ENCODE measurements at places on chromosomes 3 and 15. TPM values are rescaled to one million over a fixed set of nuclear protein-coding genes. Genes with fewer than 3 reads are reported as not detected.

DNA sequence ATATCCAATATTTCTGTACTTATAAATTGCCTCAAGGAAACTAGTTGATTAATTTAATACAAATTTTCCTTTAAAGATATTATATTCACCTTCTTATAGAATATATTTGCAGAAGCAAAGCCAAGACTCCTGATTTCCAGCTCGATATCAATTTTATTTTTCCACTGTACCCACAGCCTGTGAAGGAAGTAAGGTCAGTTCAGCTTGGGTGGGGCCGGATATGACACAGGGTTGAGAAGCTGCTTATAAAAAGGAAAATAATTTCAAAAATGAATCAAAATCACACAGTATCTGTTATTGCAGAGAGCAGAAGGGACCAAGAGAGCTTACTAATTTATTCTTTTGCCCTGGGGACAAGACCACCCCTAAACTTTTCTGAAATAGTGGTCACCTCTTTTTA is 491.4 kb downstream of the TUSC7 start:
- DNase-seq = no peak

DNA sequence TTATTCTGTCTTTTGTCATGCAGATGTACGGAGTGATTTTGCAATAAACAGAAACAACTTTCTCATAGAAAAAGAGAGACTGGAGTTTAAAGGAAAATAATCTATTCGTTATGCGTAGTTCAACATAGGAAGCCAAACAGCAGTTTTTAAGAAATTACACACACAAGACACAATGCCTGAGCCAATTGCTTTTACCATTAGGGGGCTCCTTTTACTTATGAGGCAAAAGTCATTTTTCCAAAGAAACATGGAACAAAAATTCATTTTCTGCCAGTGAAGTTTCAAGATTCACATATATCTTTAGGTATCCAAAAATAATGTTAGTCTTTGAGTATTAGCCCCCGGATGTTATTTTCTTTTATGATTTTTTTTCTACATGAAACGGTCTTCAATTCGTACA is 10.7 kb downstream of the CNTN6 start:
- no peak for DNase-seq

DNA sequence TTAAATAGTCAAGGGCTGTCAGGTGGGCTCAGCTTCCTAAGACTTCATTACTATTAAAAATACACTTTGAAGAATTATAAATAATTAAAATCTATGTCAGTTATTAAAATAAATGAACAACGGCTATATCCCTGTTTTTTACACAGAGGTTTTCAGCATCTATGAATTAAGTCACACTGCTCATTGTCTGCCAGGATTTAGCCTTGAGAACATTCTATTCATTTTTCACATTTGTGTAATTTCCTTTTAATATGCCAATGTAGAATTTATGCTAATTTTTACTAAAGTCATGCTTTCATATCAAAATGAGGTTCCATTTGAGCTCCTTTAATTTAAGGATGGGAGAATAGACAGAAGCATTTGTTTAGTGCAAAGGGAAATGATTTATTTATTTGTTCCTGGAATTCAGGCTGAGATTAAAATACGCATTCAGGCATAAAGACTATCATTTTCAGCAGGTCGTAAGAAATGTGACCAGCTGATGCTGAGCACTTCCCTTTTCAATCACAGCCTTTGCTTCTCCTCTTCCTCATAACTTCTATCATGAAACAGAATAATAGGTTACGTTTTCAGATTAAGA is 345.1 kb downstream of the MFSD1 start:
- no peak for DNase-seq

DNA sequence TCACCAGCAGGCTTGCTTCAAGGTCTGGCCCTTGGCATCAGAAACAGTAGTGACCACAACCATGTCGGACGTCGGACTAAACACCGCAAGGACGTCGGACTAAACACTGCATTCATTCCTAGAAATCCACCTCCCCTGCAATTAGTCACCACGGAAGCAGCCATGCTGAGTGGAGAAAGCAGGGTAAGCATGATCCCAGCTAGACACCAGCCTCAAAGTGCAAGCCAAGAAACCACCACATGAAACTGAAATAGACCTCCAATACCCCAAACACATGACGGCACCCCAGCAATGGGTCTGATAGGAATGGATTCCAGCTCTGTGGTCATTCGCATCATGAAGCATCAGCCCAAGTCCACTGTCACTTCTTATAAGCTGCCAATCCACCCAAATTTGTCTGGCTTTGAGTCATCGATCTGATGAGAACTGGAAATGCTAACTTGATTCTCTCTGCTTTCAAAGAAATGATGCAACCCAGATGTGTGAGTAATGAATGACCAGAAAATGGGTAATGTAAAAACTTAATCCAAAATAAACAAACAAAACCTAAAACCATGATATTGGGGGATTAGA is 348.3 kb upstream of the TMCO5A start:
- no peak for DNase-seq

DNA sequence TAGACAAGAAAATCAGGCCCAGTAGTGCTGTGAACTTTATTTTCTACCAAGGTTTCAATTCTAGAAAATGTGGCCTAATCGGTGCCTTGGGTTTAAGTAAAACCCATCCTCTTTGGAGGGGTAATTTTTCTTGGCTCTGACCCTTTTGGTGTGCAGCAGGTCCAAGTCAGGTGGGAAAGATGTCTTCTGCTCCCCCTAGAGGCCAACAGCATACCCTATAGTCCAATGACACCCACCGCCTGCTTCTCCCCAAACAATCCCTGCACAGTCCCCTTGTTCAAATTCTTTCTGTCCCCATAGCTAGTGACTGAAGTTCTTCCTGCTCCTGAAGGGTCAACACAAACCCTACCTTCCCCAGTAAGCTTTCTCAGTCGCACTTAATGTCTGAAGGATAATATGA is 261.8 kb upstream of the GOLGA6L4 start:
- no peak for DNase-seq

- peak; percentile 82 for DNase-seq
Observed at GRCh38 chr3:123449997-123450604, 1.2 kb upstream of the ADCY5 start.

DNA sequence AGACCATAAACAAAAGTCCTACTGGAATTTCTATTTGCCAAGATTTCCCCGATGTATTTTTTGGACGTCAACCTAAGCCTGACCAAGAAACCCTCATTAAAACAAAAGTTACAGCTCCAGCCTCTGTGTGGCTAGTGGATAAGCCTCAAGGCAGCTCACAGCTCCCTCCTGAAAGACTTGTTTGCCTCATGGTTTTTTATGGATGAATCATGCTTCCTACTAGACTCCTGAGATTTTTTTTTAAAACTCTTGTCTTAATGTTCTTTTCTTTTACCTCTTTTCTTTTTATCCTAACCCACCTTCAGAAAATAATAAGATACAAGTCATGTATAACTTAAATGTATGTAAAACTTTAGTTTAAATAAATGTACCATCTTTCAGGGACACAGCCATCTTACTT is 52.4 kb downstream of the SUCNR1 start:
- no peak for DNase-seq

- no peak for DNase-seq
Observed at GRCh38 chr3:60086811-60087210, 1037.0 kb upstream of the CFAP20DC start.

DNA sequence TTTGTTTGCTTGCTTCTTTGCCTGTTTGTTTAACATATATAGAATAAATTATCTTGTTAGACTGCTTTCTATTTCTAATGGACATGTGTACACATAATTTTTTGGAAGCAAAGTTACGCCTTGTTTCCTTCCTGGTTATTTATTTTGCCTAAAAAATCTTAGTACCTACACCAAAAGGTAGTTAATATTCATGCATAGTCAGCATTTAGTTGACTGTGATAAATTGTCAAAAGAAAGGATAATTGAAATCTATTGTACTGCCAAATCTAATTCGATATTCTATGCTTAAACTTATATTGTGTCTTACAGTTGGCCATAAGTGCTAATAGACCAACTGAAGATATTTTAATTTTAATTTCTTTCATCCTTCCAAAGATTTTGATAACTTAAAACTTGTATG is 233.9 kb upstream of the ARL6 start:
- no peak for DNase-seq

DNA sequence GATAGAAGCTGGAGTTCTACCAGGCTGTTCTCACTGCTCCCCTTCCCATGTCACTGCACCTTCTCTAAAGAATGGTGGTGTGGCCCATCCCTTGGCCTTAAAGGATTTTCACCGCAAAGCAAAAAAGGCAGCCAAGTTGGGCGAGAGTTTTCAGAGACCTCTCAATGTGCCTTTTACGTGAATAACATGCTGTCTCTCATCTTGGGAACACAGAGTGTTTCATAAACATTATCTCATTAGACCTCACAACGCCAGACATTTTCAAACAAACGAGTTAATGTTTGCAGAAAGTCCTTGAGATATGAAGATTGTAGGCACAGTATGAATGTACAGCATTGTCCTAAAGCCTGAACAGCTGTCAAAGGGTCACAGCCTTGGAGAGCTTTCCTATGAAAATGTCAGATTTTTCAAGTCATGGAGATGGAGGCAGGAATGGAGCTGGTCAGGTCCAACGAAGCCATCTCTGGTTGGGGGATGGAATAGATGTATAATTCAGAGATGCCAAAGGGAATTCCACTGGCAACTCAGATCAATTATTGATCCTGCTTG is 21.3 kb downstream of the TM4SF1 start:
- DNase-seq = no peak

DNA sequence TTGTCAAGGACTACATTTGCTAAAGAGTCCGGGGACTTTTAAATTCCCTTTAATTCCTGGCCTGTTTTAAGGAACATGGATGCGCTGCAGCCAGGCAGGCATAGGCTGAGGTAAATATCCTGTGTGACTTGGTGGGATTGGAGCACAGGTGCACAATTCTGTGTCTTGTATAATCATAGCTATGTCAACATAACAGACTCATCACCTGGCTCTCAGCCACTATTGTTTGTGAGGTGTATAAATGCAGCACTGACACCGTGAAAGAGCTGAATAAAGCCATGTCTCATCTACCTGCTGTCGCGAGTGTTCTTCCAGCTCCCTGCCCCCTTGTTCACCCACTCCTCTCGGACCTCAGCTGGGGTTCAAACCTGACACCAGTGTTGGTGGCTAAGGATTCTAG is 109.7 kb downstream of the MFSD1 start:
- DNase-seq = no peak

DNA sequence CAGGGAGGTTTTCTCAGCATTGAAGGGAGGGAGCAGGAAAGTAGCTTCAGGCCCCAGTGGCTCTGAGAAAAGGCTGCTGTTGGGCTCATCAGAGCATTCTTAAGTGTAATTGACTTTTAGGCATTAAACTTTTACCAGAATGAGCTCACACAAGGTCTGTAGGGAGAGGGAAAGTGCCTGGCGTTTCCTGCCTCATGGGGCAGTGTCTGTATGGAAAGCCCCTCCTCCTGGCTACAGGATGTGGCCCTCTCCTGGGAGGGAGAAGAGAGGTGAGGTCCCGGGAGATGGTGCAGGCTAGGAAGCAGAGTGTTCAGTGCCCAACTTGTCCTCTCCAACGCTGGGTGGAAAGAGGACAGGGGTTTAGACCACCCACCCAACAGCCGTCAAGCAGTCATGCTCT is 21.3 kb upstream of the SCN10A start:
- no peak for DNase-seq

DNA sequence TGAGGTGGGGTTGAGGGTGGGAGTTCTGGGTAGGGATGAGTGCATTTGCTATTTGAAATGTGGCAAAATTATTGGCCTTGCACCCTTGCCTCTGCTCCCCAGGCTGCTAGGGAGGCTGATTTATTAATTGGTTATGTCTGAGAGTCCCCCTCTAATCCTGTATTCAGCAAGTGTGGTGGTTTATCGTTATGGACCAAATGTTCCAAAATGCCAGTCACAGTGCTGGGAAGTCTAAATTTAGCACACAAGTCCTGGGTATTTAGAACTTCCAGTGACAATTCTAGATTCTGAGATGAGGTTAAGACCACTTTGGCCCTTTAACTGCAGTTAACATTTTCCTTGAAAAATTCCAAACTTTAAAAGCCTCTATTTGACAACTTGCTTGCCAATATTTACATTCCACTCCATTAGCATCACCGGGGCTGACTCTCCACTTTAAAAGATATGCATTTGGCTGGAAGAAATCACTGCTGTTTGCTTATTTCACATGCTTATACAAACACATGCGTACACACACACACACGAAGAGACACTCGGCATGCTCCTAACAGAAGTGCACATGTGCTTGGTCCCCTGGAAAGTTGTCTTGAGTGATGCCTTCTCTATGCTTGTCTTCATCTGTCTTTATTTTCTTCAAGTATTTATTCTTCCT is 247.7 kb downstream of the IL20RB start:
- no peak for DNase-seq

- no peak for DNase-seq
Observed at GRCh38 chr15:26166429-26166828, 303.3 kb upstream of the ATP10A start.

DNA sequence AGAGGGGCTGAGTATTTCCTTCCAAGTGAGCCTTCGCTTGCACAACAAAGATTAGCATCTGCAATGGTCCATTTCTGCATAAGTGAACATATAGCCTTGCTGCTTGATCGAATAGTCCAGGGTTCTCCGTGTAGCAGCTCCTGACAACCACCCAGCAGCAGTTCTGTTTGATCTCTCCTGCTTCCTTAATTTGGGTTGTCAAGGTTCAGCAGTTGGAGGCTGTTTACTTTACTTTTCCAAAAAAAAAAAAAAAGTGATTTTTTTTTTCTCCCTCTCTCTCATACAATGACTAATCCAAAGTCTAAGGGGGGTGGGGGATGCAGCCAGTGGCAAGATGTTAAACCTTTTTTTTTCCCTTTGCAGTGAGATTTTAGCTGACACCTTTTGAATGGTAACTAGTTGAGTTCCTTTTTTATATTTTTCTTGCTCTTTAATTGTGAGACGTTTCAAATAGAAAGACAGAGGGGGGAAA is 3.6 kb downstream of the FOXP1 start:
- DNase-seq = no peak

- no peak for DNase-seq
Observed at GRCh38 chr15:37010595-37010994, 89.8 kb downstream of the MEIS2 start.

CFAP100 gene
- total RNA-seq = not detected

SYNPR gene
- total RNA-seq = 1.7 TPM

CCDC12 gene
- 38.8 TPM for total RNA-seq

GREM1 gene
- total RNA-seq = 31.2 TPM

Measured in stomach (tissue), 19 donors.